ENCODE measurements at places on chromosomes 6 and 20. TPM values are rescaled to one million over a fixed set of nuclear protein-coding genes. Genes with fewer than 3 reads are reported as not detected.

- DNase-seq, result peak; percentile 23
Measured at GRCh38 chr20:63107449-63108200, 100.9 kb upstream of the BHLHE23 start.

GRCh38 chr6:43175676-43176422 lies 4.8 kb downstream of the SRF start:
- DNase-seq, result no peak

- no peak for DNase-seq
Measured at GRCh38 chr6:106318851-106319250, 6.7 kb downstream of the ATG5 start.

DNA sequence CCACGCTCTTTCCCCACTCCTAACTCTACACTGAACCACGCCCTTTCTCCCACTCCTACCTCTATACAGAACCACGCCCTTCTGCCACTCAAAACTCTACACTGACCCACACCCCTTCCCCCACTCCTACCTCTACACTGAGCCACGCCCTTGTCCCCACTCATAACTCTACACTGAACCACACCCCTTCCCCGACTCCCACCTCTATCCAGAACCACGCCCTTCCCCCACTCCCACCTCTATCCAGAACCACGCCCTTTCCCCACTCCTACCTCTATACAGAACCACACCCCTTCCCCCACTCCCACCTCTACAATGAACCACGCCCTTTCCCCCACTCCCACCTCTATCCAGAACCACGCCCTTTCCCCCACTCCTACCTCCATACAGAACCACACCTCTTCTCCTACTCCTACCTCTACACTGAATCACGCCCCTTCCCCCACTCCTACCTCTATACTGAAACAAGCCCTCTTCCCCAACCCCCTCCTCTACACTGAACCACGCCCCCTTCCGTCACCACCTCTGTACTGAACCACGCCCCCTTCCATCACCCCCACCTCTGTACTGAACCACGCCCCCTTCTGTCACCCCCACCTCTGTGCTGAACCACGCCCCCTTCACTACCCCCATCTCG lies 10.1 kb downstream of the PXMP4 start:
- DNase-seq, result no peak

PAQR8 gene
- 4.7 TPM for total RNA-seq

FOXQ1 gene
- not detected for total RNA-seq

COL9A1 gene
- total RNA-seq, result 4.9 TPM

GRCh38 chr20:31751126-31751525 lies 12.0 kb downstream of the TPX2 start:
- DNase-seq, result no peak

All from right cardiac atrium (tissue), 5 donors.